ENCODE measurements at places on chromosomes 12 and 14. TPM values are rescaled to one million over a fixed set of nuclear protein-coding genes. Genes with fewer than 3 reads are reported as not detected.

- no peak for DNase-seq
These were observed 8.4 kb downstream of the MTA1 start for GRCh38 chr14:105427936-105428485.

Gene TCL1B
- total RNA-seq, result not detected

DNA sequence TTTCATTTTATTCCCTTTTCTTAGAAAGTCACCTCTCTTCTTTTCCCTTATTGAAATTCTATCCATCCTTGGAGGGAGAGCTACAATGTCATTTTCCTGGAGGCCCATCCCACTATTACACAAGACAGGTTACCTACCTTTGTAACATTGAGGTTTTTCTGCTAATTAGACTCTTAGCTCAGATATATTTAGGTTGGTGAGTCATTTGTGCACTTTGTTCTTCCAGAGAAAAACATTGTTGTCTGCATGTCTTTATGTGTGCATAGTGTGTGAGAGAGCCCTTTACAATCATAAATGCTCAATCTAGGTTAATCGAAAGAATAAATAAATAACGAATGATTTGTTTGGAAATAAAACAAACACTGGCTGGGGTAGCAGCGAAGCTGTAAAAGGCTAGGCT lies 191.8 kb downstream of the DACT1 start:
- peak; percentile 18 for DNase-seq

- no peak for DNase-seq
These were observed 1505.6 kb upstream of the FLRT2 start for GRCh38 chr14:84024231-84024820.

Gene HOXC5
- 0.50 TPM for total RNA-seq

Gene COX14
- total RNA-seq, result 53.7 TPM

- DNase-seq, result peak; percentile 10
These were observed 19.3 kb downstream of the CPNE8 start for GRCh38 chr12:38886064-38886463.

Gene FAM186B
- total RNA-seq, result 0.21 TPM

GRCh38 chr12:87015352-87015751 lies 759.2 kb upstream of the MGAT4C start:
- DNase-seq, result no peak

Gene GPR162
- total RNA-seq, result 0.21 TPM

DNA sequence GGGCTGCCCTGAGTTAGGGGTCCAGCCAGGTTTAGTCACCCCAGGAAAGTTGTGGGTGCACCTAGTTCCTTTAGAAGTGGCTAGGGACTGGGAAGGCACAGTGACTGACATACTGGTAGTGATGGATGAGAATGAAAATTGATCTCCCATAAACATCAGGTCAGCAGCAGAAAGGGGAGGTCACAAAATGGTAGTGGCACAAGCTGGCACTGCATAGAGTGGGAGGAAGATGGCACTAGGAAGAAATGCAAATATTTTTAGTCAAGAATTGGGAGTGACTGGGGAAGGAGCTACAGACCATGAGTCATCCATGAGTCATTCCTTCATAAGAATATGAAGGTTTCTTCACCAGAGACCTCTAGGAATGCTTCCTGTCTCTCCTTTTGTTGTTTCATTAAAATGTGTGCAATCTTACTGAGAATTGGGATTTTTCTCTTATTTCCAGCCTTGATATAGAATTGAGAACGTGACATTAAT lies 198.3 kb upstream of the AMIGO2 start:
- peak; percentile 90 for DNase-seq

DNA sequence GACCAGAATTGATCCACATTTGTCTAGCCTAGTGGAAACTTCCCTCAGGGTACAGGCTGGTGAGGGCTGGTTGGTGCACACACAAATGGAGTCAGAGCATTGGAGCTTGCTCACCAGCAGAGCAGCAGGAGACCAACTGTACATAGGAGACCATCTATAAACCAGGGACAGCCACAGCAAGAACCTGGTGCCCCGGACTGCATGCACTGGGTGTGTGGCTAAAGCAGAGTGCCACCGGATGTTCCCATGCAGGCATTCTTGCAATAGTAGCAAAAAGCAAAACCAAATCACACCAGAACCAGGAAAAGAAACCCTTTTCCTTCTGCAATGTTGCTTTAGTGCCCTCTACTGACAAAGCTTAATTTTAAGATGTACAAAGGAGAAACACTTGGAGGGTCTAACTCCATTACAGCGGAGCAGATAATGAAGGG lies 136.4 kb downstream of the MDGA2 start:
- DNase-seq, result peak; percentile 2

- DNase-seq, result peak; percentile 49
These were observed 12.2 kb downstream of the KLC1 start for GRCh38 chr14:103641161-103641560.

GRCh38 chr12:47835006-47835830 lies 15.5 kb upstream of the HDAC7 start:
- no peak for DNase-seq

DNA sequence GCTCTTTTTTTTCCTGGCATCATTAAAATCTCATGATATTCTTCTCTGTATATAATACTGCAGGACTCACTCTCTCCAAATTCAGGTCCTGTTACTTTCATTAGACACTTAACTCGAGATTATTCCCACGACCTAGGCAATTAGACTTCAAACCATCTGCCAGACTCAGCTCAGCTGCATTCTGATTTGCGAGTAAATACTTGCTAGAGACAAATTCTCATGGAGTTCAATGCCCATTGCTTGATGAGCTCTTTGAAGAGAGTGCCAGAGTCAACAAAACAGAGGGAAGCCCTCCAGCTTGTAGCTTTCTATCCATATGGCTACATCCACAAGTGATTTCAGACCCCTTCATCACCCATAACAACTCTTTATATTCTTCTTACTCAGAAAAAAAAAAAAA lies 88.3 kb downstream of the GTF2A1 start:
- no peak for DNase-seq

DNA sequence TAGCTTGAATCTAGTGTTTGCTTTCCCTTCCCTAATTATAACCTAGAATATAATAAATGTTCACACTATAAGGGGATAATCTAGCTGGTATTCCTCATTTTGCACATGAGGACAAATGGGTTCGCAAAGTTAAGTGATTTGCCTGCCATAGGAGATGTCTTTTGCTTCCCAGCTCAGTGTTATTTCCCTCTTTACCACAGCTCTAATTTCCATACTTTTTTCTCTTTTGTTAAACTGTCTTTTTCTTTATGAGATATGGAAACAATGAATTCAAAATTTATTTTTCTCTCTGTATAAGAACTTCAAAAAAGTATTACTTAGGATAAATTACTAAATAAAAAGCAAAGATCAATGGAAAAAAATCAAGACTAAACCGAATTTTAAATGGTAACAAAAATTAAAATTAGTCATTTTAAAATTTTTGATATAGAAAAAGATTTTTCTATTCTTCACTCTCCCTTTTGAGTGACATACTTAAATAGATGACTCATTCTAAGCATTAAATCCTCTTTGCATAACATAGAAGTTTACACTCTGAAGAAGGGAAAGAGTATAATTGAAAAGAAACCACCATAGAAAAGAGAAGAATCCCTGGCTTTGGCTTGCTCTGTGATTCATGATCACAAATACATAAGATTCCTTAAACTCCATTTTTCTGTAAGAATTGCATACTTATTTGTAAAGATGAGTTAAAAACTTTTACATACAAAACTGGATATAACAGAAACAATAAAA lies 97.3 kb downstream of the INSM2 start:
- DNase-seq, result no peak

- DNase-seq, result no peak
These were observed 26.4 kb upstream of the DICER1 start for GRCh38 chr14:95183532-95184412.

Data from kidney epithelial cell (primary cell).